Cerebellar nuclear complex (tissue), 1 donor: ENCODE measurements at places on chromosomes 5 and 9.

DNA sequence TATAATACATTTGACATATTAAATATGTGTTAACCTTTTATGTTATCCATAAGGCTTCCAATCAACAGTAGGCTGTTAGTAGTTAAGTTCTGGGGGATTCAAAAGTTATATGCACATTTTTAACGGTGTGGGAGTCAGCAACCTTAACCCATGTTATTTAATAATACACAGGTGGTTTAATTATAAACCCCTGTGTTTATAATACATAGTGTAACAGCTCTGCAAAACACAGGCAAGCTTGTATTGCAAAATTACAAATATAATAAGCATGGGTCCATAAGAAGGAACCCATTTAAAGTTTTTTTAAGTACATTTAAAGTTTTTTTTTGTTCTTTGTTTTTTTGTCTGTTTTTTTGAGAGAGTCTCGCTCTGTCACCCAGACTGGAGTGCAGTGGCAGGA is 14.5 kb upstream of the RAD23B start:
- no peak for DNase-seq

DNA sequence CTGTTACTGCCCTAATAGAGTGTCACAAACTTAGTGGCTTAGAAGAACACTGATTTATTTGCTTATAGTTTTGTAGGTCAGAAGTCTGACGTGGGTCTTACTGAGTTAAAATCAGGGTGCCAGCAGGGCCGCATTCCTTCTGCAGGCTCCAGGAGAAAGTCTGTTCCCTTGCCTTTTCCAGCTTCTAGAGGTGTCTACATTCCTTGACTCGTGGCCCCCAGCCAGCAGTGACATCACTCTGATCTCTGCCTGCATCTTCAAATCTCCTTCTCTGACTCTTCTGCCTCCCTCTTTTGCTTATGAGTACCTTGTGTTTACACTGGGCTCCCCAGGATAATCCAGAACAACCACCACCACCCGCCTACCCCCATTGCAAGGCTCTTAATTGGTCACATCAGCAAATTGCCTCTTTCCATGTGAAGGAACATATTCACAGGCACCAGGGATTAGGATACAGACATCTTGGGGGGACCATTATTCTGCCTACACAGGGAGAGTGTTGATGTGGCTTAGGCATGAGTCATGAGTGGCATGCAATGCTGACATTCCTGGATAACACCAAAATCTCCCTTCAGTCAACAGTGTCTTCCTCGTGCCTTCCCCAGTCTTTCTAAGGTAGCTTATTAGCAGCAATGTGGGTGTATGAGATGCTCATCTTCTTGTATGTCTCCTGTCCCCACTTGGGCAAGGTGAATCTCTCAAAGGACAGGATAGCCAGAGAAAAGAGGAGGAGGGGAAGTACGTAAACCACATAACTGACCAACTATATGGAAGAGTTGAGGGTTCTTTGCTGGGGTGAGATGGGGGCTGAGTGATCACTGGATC is 24.4 kb downstream of the CYFIP2 start:
- no peak for DNase-seq

GRCh38 chr5:140509898-140510297 is 37.6 kb upstream of the EIF4EBP3 start:
- no peak for DNase-seq

- no peak for DNase-seq
Measured at GRCh38 chr9:13919401-13919800, 394.5 kb downstream of the NFIB start.

GRCh38 chr5:5316334-5316733 is 106.1 kb upstream of the ICE1 start:
- no peak for DNase-seq

DNA sequence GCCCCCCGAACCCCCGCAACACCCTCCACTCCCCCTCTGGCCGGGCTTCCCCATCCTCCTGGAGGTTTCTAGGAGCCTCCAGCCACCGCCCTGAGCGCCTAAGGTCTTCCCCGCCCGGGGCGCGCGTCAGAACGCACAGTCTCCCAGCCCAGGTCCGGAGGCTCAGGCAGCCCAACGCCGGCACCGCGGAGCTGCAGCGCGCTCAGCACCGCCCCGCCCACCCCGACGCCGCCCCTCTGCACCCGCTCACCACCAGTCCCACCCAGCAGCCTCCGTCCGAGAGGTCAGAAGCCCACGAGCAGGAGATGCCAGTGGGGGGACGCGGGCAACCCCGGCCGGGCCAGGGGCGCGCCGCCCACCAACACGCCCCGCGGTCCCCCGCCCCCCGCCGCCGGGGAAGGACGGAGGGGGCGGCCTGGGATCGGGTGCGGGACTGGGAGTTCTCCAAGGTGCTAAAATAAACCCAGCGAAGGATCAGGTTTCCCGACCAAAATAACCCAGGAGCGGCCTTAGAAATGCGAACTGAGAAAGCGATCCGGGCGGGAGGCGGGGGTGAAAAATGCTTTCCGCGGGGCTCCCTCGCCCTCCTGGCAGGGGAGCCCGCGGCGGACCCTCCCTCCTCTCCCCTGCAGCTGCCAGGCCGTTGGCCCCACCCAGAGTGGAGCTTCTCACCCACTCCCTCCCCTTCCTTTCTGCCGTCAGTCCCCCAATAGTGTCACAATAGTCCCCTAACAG is 6.5 kb upstream of the FAM78A start:
- DNase-seq: no peak

DNA sequence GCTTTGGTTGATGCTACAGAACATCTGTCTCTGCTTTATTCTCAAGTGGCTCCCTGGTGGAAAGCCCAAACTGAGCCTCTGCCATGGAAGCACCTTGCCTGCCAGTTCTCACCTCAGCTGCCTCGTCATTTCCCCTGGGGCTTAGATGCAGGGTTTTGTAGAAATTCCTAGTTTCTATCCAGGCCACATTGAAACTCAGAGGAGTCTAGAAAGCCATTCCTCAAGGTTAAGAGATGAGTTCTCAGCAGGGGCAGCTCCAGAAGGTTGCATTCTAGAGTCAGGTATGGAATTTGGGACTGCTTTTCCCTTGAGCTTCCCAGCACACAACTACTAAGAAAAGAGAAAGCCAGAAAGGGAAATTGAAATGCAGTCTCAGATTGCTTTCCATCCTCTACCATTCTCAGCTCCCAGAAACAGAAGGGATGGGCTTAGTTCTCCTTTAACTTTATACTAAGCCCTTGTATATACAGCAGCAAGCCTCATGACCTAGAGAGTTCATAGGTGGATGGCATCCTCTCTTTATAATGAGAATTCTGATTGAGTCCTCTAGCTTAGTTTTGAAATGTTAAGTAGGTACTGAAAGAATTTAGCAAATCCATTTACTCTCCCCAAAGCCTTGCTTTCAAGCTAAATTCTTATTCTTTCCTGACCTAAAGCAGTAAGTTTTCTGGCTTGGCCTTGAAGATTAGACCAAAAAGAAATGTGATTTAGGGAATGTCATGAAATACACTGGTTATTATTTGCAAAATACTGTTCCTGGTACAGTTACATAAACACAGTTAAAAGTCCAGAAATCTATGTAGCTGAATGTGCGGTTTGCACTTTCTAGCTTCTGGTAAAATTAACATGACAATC is 66.0 kb upstream of the MEF2C start:
- no peak for DNase-seq

DNA sequence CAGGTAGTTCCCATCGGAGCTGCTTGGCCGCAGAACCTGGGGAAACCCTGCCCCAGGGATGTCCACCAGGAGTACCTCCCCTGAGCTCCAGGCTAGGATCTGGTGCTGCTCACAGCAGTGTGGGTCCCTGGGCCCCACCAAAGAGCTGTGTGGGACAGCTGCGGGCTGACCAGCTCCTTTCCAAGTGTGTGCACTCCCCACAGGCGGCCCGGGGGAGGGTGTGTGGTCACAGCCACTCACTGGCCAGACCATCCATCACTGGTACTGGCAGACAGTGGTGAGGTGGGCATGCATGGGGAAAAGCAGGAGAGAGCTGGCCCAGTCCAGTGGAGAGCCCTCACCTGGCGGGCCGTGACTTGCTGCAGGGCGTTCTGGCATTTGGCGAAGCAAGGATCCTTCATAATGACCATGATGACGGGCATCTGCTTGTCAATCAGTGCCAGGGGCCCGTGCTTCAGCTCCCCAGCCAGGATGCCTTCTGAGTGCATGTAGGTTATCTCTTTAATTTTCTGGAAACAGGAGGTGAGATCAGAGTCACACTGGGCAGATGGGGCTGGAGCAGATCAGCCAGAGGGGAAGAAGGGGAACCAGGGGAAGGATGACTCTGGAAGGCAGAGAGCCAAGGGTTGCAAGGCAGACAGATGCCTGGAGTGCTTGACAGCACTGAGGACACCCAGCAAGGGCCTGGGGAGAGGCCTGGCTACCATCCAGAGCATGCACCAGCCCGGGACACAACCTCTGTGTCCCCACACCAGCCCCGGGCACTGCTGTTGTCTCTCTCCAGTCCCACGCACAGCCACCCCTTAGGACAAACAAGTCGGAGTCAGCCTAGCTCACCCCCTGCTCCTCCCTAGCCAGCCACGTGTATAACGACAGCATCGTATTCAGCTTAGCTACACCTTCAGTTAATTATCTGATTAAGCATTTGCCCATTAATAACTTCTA is 12.8 kb upstream of the MAPK9 start:
- DNase-seq: no peak

- no peak for DNase-seq
Measured at GRCh38 chr5:102796498-102796897, 41.4 kb downstream of the PAM start.

DNA sequence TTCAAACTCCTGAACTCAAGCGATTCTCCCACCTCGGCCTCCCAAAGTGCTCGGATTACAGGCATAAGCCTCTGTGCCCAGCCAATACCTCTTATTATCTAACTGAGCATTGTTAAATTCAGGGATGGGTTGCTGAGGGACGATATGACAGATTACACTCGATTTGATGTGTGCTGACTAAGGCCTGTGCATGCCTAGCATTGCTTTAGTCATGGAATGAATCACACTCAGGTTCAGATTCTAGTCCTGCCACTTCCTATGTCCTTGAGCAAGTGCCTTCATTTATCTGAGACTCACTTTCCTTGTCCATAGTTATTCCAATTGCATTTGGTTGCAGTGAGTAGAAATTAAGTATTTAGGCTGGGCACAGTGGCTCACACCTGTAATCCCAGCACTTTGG is 19.5 kb downstream of the THBS4 start:
- no peak for DNase-seq

DNA sequence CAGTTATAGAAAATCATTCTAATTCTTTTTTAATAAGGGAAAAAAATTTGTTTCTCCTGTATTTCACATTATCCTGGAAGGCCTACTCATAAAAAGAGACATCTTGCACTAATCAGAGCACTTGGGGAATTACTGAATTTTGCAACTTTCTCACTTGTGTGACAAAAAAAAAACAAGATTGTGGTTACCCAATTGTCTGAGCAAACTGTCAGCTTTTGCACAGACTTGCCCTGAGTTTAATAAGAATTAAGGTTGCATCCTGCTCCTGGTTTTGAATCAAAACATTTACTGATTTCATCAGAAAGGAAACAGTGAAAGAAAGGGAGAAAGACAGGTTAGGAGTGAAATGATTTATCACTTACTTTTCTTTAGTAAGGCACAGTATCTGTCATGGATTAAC is 10.6 kb upstream of the SH3RF2 start:
- DNase-seq: no peak

DNA sequence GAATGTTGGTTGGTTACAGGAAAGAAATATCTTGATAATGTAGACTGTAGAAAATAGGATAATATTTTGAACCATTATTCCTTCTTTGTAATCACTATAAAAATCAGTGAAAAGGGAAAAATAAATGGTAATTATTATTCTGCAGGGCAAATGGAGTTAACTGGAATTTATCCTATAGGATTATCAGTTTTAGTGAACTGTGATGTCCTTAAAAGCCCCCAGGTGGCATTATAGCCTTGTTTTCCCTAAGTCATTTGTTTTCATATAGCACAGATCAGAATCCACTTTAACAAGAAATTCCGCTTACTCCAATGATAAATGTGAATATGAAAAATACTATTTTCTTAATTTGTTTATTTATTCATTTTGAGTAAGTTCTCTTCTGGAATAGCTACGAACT is 26.2 kb upstream of the WDR41 start:
- no peak for DNase-seq

DNA sequence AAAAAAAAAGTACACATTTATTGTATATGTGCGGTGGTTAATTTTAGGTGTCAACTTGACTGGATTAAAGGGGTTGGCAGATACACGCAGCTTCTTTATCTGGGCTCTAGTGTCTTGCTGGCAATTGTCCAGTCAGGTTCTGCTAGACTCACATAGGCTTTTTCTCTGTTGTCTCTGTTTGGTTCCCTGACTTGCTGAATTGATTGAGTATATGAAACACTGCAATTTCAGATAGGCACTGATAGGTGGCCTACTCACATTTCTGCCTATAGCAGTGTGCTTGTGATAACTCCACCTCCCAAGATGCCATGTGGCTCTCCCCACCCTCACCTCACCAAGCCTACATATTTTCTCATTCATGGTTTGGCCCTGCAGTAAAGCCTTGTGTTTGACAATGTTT is 52.5 kb downstream of the AOPEP start:
- no peak for DNase-seq

DNA sequence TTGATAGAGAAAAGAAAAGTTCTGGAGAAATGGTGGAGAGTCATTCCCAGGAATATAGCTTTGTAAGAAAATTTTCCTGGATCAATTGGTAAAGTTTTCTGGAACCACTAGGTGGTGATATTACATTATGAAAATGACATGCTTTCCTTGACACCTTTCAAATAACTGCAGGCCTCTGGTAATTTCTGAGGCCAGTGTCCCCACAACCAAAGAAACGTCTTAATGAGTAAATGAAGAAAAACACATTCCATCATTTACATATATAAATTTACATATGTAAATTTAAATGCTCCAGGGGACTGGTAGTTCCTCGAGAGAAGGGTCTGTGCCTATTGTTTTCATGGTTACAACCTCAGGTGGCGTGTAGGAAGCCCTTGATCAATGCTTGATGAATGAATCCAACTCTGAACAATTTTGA is 17.2 kb upstream of the RGS3 start:
- DNase-seq: no peak

- no peak for DNase-seq
Measured at GRCh38 chr5:93721071-93721470, 20.3 kb downstream of the POU5F2 start.

DNA sequence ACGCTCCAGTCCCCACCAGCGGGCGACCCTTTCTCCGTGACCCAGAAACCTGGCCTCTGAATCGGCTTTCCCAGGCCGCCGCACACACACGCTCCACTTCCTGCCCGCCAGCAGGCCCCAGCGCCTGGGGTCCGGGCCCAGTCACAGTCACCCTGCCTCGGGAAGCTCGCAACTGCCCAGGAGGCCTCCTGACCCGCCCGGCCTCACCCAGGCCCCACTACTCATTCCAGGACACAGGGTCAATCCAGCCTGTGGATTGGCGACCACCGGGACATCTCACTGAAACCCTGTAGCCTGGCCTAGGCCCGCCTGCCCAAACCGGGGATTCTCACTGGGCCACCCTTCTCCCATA is 2.7 kb upstream of the IRX4 start:
- DNase-seq: no peak
